ENCODE measurements at places on chromosomes 7 and 10.

DNA sequence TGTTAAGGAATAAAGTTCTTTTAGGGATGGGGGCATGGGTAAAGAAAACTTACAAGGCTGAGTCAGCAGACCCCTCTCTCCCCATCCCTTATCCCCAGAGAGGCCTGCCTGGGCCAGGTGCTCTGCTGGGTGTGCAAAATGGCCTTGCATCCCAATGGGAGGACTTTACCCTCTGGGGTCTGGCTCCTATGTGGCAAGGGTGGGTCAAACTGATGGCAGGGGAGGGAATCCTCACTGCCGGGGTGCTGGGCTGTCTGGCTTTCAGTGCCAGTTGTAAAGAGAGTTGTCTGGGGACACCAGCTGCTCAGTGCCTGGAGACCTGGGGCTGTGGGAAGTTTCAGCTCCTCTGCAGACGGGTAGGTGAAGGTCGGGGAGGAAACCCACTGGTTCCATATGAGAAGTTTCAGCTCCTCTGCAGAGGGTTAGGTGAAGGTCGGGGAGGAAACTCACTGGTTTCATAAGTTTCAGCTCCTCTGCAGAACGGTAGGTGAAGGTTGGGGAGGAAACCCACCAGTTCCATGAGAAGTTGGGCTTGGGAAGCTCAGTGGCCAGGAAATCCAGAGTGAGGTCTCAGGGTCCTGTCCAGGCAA, 127.2 kb upstream of the PODXL start:
- DNase-seq: no peak

GRCh38 chr7:114916261-114916892, 5.5 kb upstream of the MDFIC start:
- DNase-seq: no peak

- DNase-seq: no peak
Observed at GRCh38 chr10:102404361-102405107, 9.0 kb downstream of the NFKB2 start.

- no peak for DNase-seq
Observed at GRCh38 chr10:116848944-116849247, 403 bp upstream of the ENO4 start.

DNA sequence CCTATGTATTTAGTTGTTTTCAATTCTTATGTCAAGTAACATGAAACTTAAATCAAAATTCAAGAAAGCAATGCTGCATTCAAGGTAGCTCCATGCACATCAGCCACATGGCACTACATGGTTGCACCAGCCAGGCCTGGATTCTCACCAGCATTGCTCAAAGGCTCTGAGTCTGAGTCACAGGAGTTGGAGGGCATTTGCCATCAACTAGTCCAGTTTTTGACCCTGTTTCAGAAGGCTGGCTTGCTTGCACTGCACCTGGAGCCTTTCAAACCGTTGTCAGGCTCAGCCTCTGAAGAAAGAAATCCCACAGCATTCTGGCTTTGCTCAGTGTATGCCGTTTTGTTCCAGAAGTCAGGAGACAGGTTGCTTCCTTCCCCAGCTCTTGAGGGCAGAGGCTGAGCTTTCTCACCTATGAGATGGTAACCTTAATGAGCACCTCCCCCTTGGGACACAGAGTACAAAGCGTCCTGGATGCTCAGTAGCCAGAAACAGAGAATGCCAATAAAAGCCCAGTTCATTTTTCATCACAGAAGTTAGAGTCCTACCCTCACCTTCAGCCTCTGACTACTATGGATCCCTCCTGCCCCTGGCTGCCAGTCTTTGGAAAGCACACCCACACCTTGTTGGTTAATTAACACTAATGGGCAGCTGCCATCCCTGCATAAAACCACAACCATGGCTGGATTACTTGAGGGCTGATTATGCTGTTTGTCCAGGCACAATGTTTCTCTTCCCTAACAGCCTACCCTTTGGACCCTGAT, 288.4 kb upstream of the LRRTM3 start:
- DNase-seq: no peak

- no peak for DNase-seq
Observed at GRCh38 chr10:33772370-33773252, 438.1 kb upstream of the NRP1 start.

DNA sequence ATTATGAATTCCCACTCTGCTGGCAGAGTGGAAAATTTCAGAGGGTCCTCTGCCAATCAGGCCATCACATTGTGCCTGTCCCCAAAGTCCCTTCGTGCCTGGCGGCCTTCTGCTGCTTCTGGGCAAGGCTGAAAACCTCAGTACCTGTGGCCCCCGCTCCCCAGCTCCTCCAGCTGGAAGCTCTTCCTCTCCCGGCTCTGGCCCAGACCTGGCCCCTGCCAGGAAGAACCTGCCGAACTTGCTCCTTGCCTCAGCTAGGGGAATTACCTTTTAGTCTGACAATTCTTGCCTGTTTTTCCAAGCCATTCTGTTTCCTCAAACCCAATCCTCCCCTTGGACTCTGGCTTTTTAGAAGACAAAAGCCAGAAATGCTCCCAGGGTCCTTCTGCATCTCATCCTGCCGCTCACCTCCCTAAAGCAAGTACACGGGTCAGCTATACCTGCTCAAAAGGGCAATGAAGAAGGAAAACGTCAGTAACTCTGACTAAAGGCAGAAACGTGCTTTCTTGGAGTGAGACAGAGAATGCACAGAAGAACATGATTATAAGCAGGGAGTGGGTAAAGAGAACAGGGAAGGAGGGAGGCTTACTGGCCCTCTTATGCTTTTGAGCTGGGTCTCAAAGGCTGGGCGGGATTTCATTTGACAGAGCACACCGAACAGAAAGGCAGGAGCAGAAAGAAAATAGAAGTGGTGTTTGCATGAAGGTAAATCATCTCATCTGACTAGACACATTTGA, 28.1 kb upstream of the TRIL start:
- DNase-seq: no peak

GRCh38 chr10:111267673-111268072, 190.8 kb downstream of the ADRA2A start:
- DNase-seq: no peak

- no peak for DNase-seq
Observed at GRCh38 chr10:62050346-62050892, 148.9 kb downstream of the ARID5B start.

GRCh38 chr10:63627881-63628296, 106.7 kb downstream of the REEP3 start:
- DNase-seq: no peak

- no peak for DNase-seq
Observed at GRCh38 chr10:73136627-73137026, 26.4 kb downstream of the NUDT13 start.

DNA sequence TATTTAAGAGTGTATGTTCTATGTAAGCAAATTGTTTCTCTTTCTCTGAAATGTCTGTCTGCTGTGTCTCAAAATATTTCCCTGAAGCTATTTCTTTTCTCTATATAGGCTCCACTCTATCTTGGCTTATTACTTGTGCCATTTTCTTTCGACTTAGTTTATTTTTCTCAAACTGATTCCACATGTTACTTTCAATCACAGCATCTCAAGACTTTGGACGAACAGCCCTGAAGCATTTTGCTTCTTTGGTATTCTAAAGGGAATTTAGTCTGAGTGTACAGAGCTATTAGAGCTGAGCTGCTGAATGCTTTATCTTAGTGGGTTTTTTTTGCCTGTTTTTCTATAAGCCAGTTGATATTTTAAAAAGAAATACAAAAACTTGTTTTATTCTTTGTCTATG, 95.7 kb downstream of the PLXDC2 start:
- DNase-seq: no peak

DNA sequence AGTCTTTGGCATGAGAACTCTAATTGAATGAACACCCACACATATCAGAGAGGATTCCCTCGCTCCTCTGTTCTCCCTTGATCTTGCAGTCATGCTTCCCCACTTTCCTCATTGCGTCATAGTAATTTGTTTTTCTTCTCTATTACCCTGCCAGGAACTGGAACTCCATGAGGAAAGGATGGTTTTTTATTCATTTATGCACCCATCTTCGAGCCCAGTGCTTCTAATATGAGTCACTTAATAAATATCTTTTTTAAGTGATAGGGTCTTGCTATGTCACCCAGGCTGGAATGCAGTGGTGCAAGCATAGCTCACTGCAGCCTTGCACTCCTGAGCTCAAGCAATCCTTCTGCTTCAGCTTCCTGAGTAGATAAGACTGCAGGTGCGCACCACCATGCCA, 83.5 kb downstream of the OTUD1 start:
- no peak for DNase-seq
